ENCODE measurements at places on chromosomes 13 and 19.

DNA sequence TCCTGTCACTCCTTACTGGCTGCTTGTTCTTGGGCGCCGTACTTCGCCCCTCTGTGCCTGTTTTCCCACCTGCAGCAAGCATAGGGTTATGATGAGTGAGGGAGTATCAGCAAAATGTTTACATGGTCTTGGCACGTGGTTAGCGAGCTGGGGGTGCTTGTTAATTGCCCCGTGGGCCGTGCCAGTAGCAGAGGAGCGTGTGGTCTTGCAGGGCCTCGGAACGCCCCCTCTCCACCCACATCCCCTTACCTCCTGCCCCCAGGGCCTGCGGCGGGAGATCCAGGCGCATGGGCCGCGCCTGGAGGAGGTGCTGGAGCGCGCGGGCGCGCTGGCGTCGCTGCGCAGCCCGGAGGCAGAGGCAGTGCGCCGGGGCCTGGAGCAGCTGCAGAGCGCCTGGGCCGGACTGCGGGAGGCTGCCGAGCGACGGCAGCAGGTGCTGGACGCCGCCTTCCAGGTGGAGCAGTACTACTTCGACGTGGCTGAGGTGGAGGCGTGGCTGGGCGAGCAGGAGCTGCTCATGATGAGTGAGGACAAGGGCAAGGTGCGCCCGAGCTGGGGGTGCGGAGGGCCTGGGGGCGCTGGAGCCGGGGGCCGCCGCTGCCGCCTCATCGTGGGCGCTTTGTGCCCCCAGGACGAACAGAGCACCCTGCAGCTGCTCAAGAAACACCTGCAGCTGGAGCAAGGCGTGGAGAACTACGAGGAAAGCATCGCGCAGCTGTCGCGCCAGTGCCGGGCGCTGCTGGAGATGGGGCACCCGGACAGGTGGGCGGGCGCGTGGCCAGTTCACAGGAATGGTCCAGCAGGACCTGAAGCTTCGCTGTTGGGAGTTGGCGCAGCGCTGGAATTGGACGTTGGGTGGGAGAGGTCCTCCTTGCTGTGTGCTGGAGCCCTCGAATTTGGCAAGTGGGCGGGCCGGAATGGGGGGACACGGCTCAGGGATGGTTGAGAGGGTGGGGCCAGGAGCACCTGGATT is 22.5 kb upstream of the SHKBP1 start:
- no peak for DNase-seq

GRCh38 chr13:84127597-84128128 is 245.4 kb upstream of the SLITRK1 start:
- no peak for DNase-seq

DNA sequence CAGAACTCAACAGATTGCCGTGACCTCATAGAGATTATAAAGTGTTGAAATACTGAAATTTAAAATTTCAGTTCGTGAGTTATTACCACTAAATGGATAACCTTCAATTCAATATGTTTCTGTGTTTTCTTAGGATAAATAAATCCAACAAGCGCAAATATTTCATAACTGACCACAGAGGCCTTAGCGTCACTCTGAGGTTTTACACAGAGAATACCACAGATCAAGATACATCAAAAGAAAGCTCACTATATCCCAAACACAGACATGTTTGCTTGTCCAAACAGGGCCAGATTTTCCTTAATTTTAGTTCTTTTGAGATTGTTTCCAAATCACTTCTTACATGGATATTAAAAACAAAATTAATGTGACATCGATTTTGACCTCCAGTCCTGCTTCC is 235.8 kb downstream of the EFNB2 start:
- DNase-seq: no peak

DNA sequence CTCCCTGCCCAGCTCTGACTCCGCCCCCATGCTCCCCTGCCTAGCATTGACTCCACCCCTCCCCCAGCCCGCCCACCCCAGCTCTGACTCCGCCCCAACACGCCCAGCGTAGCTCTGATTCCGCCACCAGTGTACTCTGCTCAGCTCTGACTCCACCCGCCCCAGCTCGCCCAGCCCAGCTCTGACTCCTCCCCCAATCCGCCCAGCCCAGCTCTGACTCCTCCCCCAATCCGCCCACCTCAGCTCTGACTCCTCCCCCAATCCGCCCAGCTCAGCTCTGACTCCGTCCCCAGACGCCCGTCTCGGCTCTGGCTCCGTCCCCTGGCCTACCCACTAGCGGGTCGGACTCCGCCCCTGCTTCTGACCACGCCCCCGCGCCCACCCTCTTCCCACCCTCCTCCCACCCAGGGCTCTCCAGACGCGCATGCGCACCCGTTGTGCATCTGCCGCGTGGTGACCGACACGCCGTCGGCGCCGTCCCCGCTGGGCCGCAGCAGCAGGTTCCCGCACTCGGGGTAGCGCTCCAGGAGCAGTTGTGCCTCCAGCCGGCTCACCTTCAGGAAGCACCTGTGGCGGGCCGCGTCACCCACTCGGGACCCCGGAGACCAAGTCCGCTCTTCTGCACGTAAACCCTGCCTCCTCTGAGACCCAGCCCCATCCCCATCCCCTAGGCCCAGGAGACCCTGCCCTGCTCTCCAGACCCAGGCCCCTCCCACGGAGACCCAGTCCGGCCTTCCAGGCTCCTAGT is 10.2 kb downstream of the STAP2 start:
- DNase-seq: peak; percentile 92

DNA sequence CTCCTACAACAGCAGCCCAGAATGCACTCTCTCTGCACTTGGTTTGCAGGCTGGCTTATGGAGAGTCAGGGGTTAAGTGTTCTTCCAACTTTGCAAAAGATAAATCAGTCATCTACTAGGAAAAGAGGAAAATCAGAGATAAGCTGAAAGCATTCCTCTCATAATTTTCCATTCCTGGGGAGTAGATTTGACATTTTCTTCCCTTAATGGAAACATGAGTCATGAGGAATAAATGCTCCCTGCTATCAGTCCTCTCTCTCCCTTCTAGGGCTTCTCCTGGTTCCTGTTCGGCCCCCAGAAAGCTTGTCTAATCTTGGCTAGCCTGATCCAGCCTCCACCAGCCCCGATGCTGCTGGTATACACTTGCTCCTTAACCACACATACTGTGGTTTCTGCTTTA is 28.4 kb upstream of the ENOX1 start:
- DNase-seq: no peak

DNA sequence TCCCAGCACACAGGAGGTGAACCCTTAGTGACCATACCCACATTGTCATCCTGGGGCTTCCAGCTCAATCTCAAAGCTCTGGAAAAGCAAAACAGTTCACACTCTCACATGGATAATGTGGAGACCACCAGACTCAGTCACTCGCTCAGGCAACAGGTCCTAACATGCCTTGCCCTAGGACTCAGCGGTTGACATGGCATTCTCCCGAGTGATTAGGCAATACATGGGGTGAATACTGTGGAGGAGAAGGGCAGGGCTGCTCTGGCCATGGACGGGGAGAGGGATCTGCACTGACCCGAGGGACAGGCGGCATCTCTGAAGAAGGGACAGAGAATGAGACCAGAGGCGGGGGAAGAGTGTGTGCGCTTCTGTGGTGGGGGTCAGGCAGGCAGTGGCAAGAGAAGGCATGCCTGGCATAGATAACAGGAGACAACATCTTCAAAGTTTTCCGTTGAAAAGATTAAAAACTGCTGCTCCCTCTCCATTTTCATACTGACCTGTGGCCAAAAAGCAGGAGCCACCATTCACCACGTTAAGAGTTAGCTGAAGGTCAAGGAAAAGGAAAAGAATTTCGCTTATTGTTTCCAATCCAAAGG is 44.5 kb upstream of the EPHX3 start:
- no peak for DNase-seq

GRCh38 chr13:35191883-35192282 is 249.8 kb downstream of the NBEA start:
- DNase-seq: no peak

DNA sequence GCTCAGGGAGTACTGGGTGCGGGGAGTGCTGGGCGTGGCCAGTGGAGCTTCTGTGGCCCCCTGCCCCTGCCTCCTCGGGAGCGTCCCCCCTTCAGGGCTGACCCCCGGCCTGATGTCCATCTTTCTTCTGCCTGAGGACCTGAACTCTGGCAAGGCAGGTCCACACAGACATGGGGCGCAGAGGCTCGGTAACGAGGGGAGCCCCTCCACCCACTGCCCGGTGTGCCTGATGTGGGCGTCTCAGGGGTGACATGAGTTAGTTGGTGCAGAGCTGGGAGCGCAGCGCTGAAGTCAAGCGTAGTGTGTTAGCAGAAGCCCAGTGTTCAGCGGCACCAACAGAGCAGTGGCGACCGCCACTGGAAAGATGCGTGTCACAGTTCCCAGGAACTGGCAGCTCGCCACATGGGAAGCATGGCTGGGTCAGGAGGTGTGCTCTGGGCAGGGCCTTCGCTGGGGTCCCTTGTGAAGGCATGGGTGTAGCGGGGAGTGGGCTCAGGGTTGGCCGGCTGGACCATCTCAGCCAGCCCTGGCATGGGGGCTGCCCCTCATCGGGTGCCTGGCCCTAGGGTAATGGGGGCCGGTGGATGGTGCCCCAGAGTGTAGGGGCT is 11.5 kb downstream of the THOP1 start:
- no peak for DNase-seq

GRCh38 chr13:26605845-26606244 is 48.4 kb downstream of the WASF3 start:
- DNase-seq: no peak

DNA sequence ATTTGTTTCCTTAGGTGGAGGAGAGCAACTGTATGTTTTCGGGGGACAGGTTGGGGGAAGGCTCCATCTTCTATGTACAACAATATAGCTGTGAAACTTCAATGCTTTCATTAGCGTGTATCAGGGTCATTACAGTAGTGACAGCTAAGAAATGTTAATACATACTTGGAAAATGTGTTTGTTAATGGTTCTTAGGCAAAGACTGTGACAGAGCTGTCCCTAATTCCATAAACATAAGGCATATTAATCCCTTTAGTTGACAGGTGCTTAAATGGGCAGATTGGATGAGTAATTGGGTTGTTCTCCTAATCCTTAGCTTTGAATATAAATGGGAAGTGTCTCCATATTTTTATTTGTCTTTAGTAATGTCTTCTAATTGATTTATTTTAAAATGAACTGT is 313.7 kb downstream of the HS6ST3 start:
- DNase-seq: no peak
